H1 (cell line): ENCODE measurements at places on chromosomes 2 and 18. TPM values are rescaled to one million over a fixed set of nuclear protein-coding genes. Genes with fewer than 3 reads are reported as not detected.

The GATA6 gene
- 0.09 and 0.25 TPM in 2 replicates for total RNA-seq

DNA sequence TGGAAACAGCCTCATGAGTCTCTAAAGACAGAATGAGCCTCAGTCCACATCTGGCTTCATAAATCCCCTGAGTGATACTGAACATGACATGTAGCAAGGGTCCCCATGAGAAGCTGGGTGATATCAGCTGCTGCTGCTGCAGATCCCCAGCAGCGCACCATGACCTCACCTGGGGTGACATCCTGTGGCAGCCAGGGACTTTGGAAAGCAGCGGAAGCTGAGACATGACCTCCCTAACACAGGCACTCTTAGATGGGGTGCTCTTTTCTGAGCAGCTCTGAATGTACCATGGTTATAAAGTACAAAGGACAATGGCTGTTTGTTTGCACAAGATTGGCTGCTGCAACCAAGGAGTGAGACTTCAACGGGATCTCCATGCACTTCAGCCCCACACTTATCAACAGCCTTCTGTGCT lies 74.7 kb upstream of the TMEM200C start:
- H3K4me3 ChIP-seq: no peak overlapping the region
- peaks cover 5% of the 10 kb centered on the region for H3K4me1 ChIP-seq
- H3K27me3 ChIP-seq: no peaks in the 10 kb centered on the region
- no peak overlapping the region for H3K27ac ChIP-seq
- DNase-seq: peak; percentile 42
- no peaks in the 10 kb centered on the region for H3K36me3 ChIP-seq

- H3K4me1 ChIP-seq: no peaks in the 10 kb centered on the region; the same call in 1 of the 2 replicates
- no peak overlapping the region for H3K4me3 ChIP-seq
- H3K36me3 ChIP-seq: no peaks in the 10 kb centered on the region
- H3K27me3 ChIP-seq: no peaks in the 10 kb centered on the region
- DNase-seq: no peak
- no peak overlapping the region for H3K27ac ChIP-seq
Observed at GRCh38 chr2:137729305-137729704, 235.0 kb upstream of the HNMT start.

GRCh38 chr2:14901737-14902136 lies 269.2 kb downstream of the LRATD1 start:
- no peaks in the 10 kb centered on the region for H3K27me3 ChIP-seq
- no peak for DNase-seq
- H3K27ac ChIP-seq: no peak overlapping the region
- no peak overlapping the region for H3K4me3 ChIP-seq
